Effector memory CD4-positive, alpha-beta T cell (primary cell): ENCODE measurements at places on chromosomes 3 and 15.

DNA sequence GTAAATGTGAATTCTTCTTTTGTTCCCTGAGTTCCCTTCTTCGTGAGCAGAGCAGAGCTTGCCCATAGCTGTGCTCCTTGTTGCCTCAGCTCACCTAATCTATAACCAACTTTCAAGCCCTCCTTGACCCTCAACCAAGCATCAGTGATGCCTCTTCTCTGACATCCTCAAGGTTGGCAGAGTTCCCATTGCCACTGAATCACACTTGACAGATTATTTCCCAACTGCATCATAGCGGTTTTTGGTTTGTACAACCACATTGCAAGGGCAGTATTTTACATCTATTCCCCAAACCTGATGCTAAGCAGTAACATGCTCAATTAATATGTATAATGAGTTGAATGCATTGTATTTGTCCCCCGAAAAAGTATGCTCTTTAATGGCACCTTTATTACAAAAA lies 133.0 kb upstream of the SNTN start:
- no peak for DNase-seq

GRCh38 chr15:29968099-29968894 lies 114.5 kb upstream of the GOLGA8J start:
- DNase-seq: no peak

DNA sequence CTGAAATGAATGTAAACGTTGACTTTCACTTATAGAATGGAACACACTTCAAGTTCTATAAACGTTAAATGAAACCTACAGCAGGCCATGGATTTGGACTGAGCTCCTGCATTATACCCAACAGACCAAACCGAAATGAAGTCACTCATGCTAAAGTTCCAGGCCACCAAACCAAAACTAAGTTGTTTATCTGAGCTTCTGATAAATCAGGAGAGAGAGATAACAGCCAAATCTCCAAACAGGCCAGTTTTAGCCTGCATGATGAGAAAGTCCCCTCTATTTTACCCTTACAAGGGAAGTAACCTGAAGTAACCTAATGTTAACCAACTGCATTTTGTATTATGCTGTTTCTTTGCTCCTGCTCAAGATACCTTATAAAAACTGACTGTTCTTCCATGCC lies 44.5 kb downstream of the DCUN1D1 start:
- DNase-seq: no peak

DNA sequence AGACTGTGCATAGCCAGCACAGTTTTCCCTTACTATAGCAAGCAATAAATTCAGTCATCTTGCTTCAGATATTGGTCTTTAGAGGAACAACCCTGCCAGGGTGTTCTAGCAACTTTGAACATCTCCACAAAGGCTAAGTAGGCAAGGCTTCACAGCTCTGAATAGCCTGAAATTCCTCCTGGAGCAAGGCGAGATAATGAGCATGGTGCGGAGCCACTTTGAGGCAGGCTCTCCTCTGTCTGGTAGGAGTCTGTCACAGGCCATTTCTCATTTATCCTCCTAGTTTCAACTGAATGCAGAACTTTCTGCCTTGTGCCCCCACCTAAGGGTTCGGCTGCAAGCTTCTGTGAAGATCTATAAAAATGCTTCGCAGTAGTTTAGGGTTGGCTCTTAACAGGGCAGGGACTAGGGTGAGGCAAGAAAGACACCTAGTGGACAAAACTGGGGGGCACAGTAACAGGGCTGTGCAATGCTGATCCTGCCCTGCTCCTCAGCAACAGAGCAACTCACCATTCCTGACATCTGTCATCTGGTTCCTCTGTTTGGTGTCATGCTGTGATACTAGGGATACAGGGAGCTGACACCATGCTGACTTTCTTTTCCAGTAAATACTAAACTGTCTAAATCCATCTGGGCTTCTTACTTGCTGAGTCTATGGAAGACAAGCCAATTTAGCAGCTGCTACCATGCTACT lies 16.6 kb upstream of the EHHADH start:
- DNase-seq: no peak

DNA sequence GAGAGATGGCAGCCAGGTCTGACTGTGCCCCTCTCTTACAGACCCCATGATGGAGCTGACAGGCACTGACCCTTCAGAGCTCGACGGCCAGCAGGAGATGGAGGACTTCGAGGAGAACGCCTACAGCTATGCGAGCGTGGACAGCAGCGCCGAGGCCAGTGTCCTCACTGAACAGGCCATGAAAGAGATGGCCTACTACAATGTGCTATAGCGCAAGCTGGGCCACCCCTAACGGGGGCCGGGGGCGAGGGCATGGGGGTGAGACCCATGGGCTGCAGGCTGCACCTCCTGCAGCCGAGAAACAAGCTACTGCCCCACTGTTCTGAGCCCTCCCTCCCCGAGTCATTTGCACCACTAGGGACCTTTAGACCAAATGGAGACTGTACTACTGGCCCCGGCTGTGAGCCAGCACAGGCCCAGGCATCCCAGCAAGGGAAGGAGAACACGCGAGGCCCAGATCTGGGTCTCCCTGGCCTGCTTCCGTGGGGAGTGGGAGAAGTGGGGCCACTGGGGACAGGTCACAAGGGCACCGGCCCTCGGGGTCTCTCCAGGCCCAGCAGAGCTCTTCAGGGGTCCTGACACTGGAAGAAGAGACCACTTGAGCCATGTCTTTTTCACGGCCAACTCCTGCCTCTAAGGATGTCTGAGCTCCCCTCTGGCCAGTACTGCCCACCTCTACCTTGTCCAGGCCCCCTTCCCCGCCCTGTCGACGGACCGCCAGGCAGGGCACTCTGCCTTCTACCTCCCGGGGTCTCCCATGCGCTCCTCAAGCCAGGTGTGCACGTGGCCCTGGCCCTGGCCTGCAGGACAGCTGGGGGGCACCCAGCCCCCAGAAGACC lies 22.4 kb downstream of the IDH2 start:
- DNase-seq: no peak

GRCh38 chr3:110814170-110815007 lies 257.2 kb upstream of the NECTIN3 start:
- DNase-seq: no peak

- no peak for DNase-seq
Measured at GRCh38 chr3:11769704-11770476, 76.8 kb downstream of the TAMM41 start.

DNA sequence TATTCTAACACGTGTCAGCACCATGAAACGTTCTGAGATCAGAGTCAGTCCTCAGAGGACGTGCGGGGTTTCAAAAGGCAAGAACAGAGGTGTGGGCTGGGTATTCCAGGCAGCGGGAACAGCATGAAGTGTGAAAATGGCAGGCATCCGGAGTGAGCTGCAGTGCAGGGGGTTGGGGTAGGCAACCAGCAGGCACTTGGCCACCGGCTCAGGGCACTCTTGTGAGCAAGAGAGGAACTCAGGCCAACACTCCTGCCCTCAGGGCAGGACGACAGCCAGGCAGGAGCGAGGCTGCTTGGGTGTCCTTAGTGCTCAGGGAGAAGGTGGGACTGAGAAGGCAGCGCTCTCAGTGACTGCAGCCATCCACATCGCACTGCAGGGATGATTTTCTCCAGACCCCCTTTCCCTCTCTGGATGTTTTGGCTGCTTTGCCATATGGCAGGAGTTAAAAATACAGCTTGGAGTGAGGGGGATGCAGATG lies 151.1 kb downstream of the NUP210 start:
- no peak for DNase-seq

GRCh38 chr3:99544786-99545281 lies 93.6 kb upstream of the COL8A1 start:
- no peak for DNase-seq

DNA sequence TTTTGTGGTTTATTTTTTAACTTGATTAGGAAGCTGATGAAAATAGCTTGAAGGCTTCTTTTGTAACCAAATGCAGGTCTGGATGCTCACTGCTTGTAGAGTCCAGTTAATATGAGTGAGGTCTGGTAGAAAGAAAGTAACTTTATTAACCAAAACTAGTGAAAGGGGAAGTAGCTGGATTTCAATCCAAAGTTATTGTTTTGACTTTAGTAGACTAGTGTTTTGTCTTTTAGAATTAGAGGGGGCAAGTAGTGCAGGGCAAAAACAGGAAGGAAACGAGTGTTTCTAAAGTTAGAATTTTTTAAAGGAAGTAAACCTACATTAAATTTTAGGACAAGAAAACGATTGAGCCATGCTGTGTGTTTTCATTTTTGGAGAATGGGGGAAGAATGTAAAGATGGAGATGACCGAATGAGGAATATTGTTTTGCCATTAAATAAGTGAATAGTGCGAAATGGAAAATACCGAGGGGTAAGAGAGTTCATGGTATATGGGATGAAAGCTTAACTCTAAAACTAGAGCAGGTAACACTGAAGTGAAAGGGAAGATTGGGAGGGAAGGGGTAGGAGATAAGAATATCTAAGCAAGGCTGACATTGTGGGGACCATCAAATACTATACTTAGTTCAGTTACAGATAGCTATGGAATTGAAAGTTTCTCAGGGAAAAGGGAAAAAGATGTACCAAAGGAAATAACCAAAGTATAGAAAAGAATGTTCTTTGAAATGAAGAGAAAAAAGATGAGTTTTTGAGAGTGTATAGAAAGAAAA lies 40.0 kb downstream of the USP3 start:
- no peak for DNase-seq

DNA sequence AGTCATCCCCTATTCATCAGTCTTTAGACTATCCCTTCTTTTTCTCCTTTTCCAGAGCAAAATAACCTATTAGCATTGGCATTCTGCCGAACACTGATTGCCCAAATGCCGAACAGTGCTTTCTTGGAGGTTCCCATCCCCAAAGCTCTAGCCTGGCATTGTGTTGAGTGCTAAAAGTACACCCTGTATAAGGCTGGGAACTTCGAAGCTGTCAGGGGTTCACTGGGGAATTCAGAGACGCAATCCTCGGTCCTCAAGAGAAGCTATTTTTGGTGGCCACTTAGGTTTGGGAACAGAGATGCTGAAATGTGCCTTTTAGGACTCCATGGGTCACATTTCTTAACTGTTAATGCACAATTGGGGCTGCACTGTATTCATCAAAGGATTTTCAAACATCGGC lies 8.4 kb downstream of the FRMD5 start:
- DNase-seq: no peak

DNA sequence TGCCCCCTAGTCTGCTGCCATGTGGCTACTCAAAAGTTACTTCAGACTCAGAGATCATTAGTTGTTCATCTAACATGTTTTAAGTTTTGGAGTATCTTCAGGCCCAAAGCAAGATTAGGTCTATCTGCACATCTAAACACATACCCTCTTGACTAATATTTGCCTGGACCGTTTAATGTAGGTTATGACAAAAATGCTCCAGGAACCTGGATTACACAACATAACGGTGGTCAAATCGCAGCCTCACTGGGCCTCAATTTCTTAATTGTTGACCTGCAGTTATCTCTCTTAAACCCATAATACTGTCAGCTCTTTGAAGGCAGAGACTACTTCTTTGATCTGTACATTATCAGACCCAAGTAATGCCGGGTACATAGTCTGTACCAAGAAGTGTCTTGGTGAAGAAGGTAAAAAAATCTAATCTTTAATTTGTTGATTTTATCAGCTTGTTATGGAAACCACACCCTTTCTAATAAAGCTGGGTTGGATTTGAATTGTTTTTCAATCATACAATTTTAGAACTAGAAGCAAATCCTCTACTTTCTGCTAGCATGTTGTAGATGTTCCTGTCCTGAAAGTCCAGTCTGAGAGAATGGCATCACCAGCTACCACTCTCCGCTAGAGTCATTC lies 3.6 kb downstream of the SNRK start:
- DNase-seq: no peak

GRCh38 chr3:159828542-159828943 lies 160.1 kb upstream of the IL12A start:
- no peak for DNase-seq

DNA sequence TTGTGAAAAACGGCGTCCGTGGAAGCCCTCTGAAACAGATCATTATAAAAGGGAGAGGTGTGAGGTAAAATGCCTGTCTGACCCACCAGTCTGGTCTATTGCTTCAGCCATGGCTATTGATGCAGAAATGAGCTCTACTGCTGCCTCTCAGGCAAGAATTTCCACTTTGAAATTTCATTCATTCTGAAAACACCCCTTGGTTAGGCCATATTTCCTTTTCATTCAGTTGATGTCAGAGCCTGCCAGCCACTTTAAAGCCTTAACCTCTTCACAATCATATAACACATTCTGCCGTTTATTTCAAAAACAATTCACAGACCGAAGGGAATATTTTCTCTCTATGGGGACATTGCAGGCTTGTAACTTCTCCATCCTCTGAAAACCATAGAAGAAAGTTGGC lies 71.9 kb downstream of the FOXB1 start:
- DNase-seq: no peak

DNA sequence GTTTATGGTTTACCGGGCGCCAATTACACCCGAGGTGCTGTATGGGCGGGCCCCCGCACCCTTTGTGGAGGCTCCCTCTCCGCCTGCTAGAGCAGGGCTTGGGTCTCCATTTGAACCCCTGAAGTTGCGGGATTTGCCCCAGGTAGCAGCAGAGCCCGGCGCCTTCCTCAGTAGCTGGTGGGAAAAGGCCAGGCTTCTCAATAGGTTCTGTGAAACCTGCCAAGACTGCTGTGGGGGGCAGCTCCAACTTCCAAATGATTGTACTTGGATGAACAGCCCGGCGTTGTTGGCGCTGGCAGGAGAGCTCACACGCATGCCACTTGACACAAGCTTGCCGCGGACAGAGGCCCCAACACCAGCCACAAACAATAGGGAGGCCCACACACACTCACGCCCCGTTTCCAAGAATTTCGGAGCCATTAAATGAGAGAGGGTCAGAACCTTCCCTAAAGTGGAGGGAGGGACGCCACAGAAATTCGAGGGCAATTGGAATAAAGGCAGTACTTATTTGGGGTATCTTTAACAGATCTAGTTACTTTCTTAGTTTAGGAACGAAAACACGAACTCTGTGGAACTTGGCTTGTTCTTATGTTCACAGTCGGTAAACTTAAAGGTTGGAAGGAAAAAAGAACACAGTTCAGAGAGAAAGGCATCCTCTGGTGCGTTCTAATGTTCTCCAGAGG lies 1.4 kb downstream of the EPHB3 start:
- no peak for DNase-seq

DNA sequence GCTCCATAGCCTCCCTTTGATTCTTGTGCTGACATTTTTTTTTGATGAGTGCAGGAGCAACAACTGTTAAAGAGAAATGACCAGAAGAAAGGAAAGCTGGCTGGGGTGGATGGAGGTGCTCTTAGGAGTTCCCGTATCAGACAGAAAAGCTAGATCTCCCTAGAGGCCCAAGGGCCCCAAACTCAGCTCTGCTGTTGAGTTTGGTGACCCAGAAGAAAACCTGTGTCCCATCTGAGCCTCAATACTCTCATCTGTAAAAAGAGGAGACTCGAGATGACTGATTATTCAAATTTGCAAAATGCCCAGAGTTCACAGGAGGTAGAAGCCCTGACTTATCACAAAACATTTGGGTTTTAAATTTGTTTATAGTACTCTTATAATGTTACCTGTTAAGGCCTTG lies 142.4 kb downstream of the TIGIT start:
- no peak for DNase-seq

GRCh38 chr3:182947888-182948287 lies 32.5 kb downstream of the DCUN1D1 start:
- DNase-seq: no peak

- DNase-seq: no peak
Measured at GRCh38 chr3:130609166-130609979, 92.4 kb downstream of the COL6A6 start.

- no peak for DNase-seq
Measured at GRCh38 chr15:56856934-56857333, 61.5 kb upstream of the TCF12 start.
